Stimulated activated CD8-positive, alpha-beta memory T cell treated with anti-CD3 and anti-CD28 coated beads, Interleukin-2, amount 100 ng/mL, for 1 hour (primary cell): ENCODE measurements at places on chromosomes 12 and 14.

DNA sequence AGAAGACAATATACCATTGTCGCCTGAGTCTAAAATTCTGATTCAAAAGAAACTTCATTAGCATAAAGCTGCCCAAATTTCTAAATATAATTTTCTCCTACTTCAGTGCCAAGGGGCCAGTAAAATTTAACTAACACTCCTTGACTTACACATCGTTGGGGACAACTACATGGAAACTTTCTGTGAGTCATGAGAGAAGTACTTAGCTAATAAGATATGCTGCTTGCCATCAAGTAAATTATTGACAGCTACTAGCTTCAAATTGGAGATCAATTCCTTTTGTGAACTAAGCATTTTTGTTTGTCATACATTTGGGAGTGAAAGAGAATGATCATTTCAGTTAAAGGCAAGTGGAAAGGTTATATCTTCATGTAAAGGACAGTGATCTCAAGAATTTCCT, 373.3 kb downstream of the MDGA2 start:
- no peak for DNase-seq

- no peak for DNase-seq
Measured at GRCh38 chr12:32377344-32378055, 21.9 kb upstream of the FGD4 start.

- no peak for DNase-seq
Measured at GRCh38 chr14:77714926-77715325, 7.0 kb downstream of the SLIRP start.

DNA sequence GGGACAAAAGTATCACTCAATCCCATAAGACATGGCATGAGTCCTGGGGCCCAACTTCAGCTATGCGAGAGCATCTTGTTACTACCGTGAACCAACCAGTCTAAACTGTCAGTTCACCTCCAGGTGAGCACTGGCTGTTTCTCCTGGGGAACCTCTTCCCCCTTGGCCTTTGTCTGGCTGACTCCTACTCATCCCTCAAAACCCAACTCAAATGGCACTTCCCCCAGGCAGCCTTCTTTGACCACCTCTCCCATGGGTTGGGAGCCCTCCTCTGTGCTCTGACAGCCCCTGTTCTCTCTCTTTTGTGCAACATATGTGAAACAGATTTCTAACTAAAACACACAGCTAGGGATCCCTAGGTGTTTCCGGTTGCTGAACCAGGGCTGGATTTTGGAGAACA, 37.7 kb downstream of the FOXN4 start:
- DNase-seq, result no peak
